Sigmoid colon (tissue), 7 donors: ENCODE measurements at places on chromosomes 5 and 9. TPM values are rescaled to one million over a fixed set of nuclear protein-coding genes. Genes with fewer than 3 reads are reported as not detected.
A peak's percentile ranks its signal among the peaks of the same experiment; 100 is the strongest.

Gene HBEGF
- 10.0 TPM for total RNA-seq

Gene ROPN1L
- not detected for total RNA-seq

Gene NUTM2F
- total RNA-seq: not detected

Gene ARL14EPL
- not detected for total RNA-seq

Gene IL31RA
- not detected for total RNA-seq

DNA sequence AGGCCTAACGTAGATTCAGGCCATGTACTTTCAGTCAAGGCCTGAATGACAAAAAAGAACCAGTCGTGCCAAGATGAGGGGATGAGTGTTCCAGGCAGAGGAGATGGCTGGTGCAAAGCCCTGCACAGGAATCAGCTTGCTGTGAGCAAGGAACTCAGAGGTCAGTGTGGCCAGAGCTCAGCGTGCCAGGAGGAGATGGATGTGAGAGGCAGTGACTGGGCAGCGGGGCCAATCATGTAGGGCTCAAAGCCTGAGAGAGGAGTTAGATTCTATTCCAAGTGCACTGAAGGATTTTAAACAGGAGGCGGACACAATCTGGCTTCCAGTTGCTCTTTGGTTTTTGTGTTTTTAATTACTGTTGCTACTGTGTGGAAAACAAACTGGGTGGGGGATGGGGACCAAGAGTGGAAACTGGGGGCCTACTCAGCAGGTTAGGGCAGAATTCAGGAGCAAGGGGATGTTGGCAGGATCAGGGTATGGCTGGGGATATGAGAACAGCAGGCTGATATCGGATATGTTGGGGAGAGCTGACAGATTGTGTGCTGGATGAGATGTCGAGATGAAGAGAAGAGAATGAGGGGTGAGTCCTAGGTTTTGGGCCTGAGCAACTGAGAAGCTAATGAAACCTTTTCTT is 64.3 kb downstream of the ANGPTL2 start:
- H3K27ac ChIP-seq: no peak overlapping the region
- H3K27me3 ChIP-seq: no peaks in the 10 kb centered on the region
- no peaks in the 10 kb centered on the region for H3K36me3 ChIP-seq
- no peak for DNase-seq
- H3K4me1 ChIP-seq: peaks cover 25% of the 10 kb centered on the region
- H3K4me3 ChIP-seq: no peak overlapping the region

- H3K4me3 ChIP-seq: no peak overlapping the region
- H3K27ac ChIP-seq: no peak overlapping the region
- no peaks in the 10 kb centered on the region for H3K27me3 ChIP-seq
- H3K4me1 ChIP-seq: peaks cover 36% of the 10 kb centered on the region
Measured at GRCh38 chr9:34124926-34125325, 1.6 kb downstream of the DCAF12 start.

- DNase-seq: peak; percentile 99
- peaks cover 32% of the 10 kb centered on the region for H3K4me1 ChIP-seq
- H3K27me3 ChIP-seq: no peaks in the 10 kb centered on the region
- H3K36me3 ChIP-seq: no peaks in the 10 kb centered on the region
Measured at GRCh38 chr9:70601000-70601951, 186.8 kb upstream of the KLF9 start.

- no peaks in the 10 kb centered on the region for H3K36me3 ChIP-seq
- H3K4me1 ChIP-seq: peaks cover 15% of the 10 kb centered on the region
- no peak within 1 kb of the TSS for H3K27ac ChIP-seq
- peak within 1 kb of the TSS; percentile 46 for H3K4me3 ChIP-seq
- DNase-seq: no peak
- no peaks in the 10 kb centered on the region for H3K27me3 ChIP-seq
Measured at GRCh38 chr9:136977223-136977622, at the start of gene PTGDS. Gene PTGDS (plus strand): TSS chr9:136977504. CDS start chr9:136977579, 75 bp downstream.

GRCh38 chr9:96436063-96436455 is 13.9 kb upstream of the HABP4 start:
- H3K4me1 ChIP-seq: no peaks in the 10 kb centered on the region
- no peaks in the 10 kb centered on the region for H3K36me3 ChIP-seq
- no peak overlapping the region for H3K27ac ChIP-seq

DNA sequence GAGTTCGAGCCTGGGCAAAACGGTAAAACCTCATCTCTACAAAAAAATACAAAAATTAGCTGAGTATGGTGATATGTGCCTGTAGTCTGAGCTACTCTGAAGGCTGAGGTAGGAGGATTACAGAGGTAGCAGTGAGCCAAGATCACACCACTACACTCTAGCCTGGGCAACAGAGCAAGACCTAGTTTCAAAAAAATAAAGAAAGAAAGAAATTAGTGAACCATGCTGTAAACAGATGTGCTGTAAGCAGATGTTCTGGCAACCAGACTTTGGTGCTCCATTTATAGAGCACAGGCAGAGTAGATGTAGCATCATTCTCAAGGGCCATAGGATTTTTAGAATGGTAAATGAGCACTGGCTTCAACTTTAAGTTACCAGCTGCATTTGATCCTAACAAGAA is 115.4 kb downstream of the ST8SIA4 start:
- no peaks in the 10 kb centered on the region for H3K27me3 ChIP-seq
- no peaks in the 10 kb centered on the region for H3K36me3 ChIP-seq
- no peaks in the 10 kb centered on the region for H3K4me1 ChIP-seq
- H3K27ac ChIP-seq: no peak overlapping the region
- no peak overlapping the region for H3K4me3 ChIP-seq

- no peaks in the 10 kb centered on the region for H3K27me3 ChIP-seq
- no peak for DNase-seq
- no peaks in the 10 kb centered on the region for H3K36me3 ChIP-seq
Measured at GRCh38 chr9:134348404-134349155, 22.3 kb downstream of the RXRA start.

GRCh38 chr9:130681769-130682420 is 11.7 kb upstream of the EXOSC2 start:
- H3K27ac ChIP-seq: no peak overlapping the region
- peaks cover 10% of the 10 kb centered on the region for H3K27me3 ChIP-seq

DNA sequence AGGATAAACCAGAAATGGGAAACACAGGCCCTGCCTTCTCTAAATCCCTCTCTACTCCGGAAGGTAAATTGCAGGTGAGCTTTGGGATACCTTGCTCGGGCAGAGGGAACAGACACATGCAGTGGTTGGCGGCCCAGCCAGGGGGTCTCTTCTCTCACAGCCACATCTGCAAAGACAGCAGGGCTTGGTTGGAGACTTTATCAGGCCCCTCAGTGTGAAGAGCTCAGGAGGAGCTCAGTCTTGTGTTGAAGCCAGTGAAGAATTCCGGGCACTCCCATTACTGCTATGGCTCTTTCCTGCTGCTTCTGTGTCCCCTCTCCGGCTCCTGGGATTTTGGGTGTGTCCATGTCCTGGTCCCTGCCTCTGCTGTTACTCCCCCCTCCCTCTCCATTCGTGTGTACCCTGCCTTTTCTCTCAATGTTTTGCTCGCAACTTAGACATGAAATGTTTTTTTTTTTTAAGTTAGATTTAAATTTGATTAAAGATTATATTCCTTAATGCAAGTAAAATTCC is 99.8 kb downstream of the TRIO start:
- H3K4me3 ChIP-seq: no peak overlapping the region
- H3K27ac ChIP-seq: no peak overlapping the region
- no peaks in the 10 kb centered on the region for H3K27me3 ChIP-seq
- H3K4me1 ChIP-seq: peaks cover 75% of the 10 kb centered on the region
- DNase-seq: no peak

DNA sequence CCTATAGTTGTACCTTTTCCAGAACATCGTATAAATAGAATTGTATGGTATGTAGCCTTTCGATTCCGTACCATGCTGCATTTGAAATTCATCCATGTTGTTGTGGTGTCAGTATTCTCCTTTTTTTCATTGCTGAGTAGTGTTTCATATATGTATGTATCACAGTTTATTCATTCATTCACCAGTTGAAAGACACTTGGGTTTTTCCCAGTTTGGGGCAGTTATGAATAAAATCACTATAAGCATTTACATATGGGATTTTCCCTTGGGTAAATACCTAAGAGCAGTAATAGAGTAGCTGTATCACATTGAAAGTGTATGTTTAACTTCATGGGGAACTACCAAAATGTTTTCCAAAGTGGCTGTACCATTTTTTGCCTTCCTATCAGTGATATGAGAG is 16.1 kb upstream of the FKTN start:
- no peak for DNase-seq
- no peaks in the 10 kb centered on the region for H3K36me3 ChIP-seq
- no peaks in the 10 kb centered on the region for H3K4me1 ChIP-seq
- H3K27me3 ChIP-seq: no peaks in the 10 kb centered on the region
- no peak overlapping the region for H3K27ac ChIP-seq
- no peak overlapping the region for H3K4me3 ChIP-seq
